Colonic mucosa (tissue), 4 donors: ENCODE measurements at places on chromosomes 3 and 15. TPM values are rescaled to one million over a fixed set of nuclear protein-coding genes. Genes with fewer than 3 reads are reported as not detected.
A peak's percentile ranks its signal among the peaks of the same experiment; 100 is the strongest.

Gene SYNM
- 108 TPM for total RNA-seq

Gene LMAN1L
- not detected for total RNA-seq

Gene LMOD3
- total RNA-seq = 0.11 TPM

Gene TEX9
- 5.9 TPM for total RNA-seq

Gene ZMAT3
- total RNA-seq = 12.7 TPM

Gene CPLX3
- total RNA-seq = not detected

- DNase-seq = no peak
These were observed 33.0 kb downstream of the BLM start for GRCh38 chr15:90750186-90750585.

GRCh38 chr3:65936908-65937638 is 101.6 kb downstream of the MAGI1 start:
- no peak for DNase-seq

GRCh38 chr3:165538166-165538565 is 299.1 kb downstream of the BCHE start:
- DNase-seq = no peak

DNA sequence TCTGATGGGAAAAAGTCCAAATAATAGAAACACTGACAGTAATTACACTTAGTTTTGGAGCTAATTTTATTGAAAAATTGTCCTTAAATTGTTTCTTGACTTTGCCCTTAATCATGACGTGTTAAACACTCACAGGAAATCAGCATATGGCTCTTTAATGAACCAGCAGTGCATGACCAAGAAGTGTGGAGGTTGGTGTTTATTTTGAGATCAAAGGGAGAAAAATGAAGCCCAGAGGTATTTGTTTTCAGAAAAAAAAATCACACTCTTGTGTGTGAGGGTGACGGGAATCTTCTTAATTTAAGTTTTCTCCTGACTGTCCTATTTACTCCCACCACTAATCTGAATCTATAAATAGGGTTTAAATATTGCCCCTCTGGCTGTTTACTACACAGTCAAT is 28.8 kb upstream of the SYNM start:
- no peak for DNase-seq

DNA sequence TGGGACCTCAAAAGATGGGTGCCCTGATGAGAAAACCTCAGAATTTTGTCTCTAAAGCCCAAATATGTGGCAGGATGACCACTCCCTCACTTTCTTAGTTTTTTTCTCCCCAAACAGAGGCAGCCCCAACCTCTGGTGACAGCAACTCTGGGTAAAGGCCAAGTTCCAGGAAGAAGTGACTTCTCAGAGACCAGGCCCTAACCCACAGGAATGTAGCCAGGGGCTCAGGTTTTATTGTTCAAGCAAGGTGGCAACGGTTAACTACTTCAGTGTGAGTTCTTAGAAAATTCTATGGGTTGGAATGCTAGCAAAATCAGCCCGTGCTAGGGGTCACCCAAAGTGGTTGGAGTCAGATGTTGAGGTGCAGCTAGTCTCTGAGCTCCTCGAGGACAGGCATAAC is 5.1 kb upstream of the DNAJA4 start:
- DNase-seq = no peak

DNA sequence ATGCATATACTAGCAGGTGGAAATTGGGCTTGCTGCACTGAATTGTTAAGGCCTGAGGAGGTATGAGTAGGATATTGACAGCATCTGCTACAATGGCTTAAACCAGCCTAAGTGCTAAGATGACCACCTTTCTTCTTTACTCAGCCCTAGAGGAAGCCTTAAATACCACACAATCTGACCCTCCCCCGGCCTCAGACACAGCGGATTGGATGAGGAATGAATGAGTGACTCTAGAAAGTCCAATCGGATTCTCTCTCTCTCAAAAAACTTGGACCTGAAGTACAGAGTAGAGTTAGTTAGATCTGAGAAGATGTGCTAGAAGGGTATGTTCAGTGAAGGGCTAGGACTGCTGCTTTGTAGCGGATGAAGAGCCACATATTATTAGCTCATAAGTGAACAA is 39.9 kb upstream of the C3orf49 start:
- no peak for DNase-seq

DNA sequence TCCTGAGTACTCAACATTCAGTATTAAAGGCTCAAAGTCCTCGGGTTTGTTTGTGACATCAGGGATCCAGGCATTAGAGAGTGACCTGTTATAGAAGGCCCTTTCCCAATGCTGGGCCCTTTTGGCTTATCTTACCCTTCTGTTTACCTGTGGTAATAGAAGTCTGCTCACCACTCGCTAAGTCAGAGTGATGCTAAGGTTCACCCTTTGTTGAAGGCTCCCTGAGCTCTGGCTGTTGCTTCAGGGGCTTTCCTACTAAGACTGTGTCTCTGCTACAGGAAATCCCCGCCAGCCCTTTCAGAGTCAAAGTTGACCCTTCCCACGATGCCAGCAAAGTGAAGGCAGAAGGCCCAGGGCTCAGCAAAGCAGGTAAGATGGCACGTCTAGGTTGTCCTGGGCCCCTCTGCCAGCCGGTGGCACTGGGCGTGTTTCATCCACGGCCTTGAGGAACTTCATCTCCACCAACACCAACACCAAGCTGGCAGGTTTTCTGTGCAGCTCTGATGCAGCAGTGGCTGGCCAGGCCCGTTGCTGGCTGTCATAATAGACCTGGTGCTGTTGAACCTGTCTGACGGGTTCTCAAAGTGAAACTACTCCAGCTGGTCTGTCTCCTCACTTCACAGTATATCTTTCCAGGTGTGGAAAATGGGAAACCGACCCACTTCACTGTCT is 99.1 kb downstream of the DNASE1L3 start:
- peak; percentile 90 for DNase-seq

DNA sequence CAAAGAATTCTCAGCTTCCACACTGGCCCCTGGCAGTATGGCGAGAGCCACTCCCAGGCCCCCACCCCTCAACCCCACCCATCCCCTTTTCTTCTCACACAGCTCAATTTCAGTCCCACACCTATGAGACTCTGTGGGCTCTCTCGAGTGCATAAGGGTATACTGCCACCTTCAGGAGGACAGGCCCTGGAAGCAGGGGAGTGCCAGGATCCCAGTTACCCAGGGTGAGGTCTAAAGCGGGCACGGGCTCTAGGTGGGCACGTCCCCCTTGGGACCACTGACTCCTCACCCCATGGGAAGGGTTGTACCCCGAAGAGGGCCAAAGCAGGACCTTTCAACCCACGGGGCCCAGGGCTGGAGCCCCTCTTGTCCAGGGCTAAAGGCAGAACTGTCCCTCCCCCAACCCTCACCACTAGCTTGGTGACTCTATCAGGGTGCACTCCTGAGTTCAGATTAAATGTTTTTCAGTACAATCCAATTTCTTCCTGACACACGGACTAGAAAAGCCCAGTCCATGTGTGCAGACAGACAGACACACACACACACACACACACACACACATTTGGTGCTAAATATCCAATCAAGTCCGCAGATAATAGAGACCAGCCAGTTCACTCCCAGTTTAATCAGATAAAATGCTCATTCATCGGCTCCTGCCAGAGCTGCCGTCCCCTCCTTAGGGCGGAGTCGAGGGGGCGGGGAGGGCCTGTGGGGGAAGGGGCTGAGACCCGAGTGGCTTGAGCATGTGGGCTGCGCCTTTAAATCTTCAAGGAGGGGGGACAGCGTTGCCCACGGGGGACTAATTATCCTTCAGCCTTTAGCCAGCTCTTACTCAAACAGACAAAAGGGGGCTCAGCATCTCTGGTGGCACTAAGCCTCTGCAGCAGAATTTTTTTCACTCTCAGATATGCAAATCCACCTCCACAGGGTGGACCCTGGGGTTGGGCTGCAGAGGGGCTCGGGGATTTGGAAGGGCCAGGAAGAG is 59.3 kb downstream of the CYP11A1 start:
- peak; percentile 42 for DNase-seq

DNA sequence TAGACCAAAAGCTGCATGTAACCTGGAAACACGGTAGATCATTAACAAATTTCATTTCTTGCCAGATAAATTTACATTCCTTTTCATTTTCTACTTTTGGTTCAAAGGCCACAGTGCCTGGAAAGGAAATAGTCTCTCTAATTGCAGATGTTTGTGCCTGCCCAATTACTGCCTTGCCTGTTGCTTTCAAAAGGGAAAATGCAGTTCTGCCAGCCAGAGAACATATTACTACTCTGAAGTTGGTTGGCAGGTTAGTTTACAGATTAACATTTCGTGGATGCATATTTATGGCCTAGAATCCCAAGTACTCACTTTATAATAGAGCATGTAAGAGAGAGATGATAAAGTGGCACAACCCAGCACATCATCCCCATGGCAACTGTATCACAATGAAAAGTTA is 124.3 kb upstream of the LRRC3B start:
- DNase-seq = no peak

GRCh38 chr3:190456770-190457169 is 7.1 kb upstream of the TMEM207 start:
- DNase-seq = no peak

- no peak for DNase-seq
These were observed 389.1 kb upstream of the SGO1 start for GRCh38 chr3:20575146-20575545.
